ENCODE measurements at places on chromosomes 7 and 10. TPM values are rescaled to one million over a fixed set of nuclear protein-coding genes. Genes with fewer than 3 reads are reported as not detected.

The RBM28 gene
- total RNA-seq, result 46.9 TPM

The TAS2R4 gene
- total RNA-seq, result 3.8 TPM

The ABI1 gene
- 72.6 TPM for total RNA-seq

The WNT8B gene
- not detected for total RNA-seq

The PLXDC2 gene
- total RNA-seq, result 124 TPM

The NKX1-2 gene
- total RNA-seq, result 4.4 TPM

- no peak for DNase-seq
These were observed 320.2 kb downstream of the CDC14C start for GRCh38 chr7:49244543-49244942.

The HHEX gene
- 0.28 TPM for total RNA-seq

DNA sequence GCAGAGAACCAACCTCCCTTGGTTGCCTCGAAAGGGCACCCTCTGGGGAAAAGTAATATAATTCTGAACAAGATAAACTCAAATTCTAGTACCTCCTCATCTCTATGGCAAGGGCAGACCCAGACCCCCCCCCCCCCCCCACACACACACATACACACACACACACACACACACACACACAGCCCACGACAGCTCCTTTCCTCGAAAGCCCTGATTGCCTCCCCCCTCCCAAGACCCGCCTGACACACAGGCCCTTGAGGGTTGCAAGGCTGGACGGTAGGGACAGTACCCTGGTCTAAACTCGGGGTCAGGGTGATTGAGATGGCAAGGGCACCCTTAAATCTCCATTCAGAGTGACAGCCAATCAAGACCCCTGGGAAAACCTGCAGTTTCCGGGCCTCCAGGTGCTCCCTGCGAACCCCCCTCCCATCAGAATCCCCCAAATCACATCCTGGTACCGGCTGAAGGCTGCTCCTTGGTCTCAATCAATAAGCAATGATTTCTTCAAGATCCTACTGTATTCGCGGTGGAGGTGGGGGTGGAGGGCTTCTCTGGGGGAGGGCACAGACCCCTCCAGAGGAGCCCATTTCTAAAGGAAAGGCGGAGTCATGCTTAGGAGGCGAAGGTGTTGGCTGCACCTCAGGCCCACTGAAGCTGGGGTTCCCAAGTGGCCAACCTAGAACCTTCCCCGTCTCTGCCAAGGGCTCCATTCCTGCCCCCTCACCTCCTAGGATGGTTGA is 100.7 kb downstream of the HIP1 start:
- DNase-seq, result no peak

GRCh38 chr7:30989824-30990672 is 26.3 kb downstream of the GHRHR start:
- DNase-seq, result no peak

- DNase-seq, result peak; percentile 32
These were observed 90.1 kb downstream of the PIP4K2A start for GRCh38 chr10:22624287-22624738.

DNA sequence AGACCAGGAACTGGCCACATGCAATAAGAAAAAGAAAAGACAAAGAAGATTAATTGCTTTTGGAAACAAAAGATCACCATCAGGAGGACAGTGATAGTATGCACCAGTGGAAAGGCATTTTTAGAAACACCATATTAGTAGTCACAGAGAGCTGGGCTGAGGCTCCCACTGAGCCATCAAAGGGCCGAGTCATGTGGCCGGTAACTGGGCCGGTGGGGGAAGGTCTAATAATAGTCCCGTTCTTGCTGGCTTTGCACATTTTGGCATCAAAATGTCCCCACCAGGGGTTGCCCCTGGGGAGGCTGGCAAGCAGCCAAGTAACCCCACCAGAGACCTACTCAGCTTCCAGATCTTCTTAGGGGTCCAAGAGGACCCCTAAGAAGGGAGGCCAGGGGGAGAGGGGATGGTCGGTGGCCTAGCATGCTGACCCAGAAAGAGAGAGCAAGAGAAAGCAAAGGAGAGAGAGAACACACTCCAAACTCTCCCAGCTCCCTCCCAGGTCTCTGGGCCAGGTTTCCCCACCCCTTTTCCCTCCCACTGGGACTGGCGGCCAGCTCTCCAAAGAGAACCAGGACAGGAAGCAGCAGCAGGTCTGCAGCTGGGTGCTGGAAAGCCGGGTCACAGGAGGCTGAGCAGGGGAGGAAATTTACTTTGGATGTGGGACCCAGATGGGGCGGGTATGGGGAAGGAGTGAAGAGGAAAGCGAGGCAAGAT is 70.2 kb upstream of the FGFR2 start:
- peak; percentile 28 for DNase-seq

- DNase-seq, result peak; percentile 96
These were observed 58.1 kb upstream of the ST8SIA6 start for GRCh38 chr10:17512341-17513001.

GRCh38 chr10:63703113-63703670 is 182.0 kb downstream of the REEP3 start:
- no peak for DNase-seq

DNA sequence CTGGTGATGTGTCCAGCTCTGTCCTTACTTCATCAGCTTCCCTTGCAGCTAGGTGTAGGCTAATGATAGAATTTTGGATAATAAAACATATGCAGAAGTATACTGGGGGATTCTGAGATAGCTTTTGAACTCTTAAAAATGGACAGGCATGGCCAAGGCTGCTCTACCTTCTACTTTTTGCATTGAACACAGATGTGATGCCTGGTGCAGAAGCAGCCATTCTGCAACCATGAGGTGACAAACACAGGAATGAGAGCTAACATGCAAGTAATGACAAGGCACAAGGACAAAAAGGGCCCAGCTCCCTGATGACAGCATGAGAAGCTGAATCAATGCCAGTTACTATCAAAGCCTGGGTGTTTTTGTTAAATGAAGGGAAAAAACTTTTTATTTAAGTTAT is 686.5 kb upstream of the AUTS2 start:
- DNase-seq, result no peak
